ENCODE measurements at places on chromosomes 6 and 20.

DNA sequence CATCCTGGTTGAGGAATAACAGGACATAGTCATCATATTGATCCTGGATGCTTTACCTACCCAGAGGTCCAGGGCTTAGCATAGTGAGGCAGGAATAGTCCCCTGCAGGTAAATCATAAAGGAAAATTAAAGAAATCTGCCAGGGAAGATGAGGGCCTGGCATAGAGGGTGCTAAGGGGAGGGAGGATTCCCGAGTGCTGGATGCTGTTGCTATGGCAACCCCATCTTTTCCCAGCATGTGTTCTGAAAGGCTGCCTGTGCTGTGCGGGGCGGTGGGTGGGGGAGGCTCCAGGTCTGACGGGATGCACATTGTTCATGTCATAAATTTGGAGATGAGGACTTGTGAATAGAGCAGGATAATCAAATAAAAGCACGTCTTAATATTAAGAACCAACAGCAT lies 212.6 kb upstream of the PCSK2 start:
- no peak for DNase-seq

GRCh38 chr6:154783229-154783628 lies 50.0 kb downstream of the SCAF8 start:
- no peak for DNase-seq

DNA sequence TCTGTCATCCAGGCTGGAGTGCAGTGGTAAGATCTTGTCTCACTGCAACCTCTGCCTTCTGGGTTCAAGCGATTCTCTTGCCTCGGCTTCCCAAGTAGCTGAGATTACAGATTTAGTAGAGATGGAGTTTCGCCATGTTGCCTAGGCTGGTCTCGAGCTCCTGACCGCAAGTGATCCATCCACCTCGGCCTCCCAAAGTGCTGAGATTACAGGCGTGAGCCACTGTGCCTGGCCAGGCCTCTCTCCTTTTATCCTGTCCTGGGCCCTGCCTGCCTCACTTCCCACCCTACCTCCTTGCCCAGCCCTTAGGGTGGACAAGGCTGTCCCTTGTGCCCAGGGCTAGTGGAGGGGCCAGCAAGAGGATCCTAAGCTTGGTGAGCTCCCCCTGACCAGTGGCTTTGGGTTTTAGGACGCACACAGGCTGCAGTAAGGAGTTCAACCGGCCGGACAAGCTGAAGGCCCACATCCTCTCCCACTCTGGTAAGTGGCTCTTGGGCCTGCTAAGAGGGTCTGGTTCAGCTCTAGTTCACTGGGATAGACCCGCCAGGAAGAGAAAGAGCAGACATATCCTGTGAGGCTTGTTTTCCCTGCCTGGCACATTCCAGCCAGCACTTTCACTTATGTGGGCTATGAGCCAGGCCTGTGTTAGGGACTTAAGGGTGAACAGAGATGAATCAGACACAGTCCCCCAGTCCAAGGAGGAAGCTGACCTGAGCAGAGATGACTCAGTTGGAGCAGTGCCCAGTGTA lies 21.9 kb upstream of the CHMP4B start:
- DNase-seq: no peak

DNA sequence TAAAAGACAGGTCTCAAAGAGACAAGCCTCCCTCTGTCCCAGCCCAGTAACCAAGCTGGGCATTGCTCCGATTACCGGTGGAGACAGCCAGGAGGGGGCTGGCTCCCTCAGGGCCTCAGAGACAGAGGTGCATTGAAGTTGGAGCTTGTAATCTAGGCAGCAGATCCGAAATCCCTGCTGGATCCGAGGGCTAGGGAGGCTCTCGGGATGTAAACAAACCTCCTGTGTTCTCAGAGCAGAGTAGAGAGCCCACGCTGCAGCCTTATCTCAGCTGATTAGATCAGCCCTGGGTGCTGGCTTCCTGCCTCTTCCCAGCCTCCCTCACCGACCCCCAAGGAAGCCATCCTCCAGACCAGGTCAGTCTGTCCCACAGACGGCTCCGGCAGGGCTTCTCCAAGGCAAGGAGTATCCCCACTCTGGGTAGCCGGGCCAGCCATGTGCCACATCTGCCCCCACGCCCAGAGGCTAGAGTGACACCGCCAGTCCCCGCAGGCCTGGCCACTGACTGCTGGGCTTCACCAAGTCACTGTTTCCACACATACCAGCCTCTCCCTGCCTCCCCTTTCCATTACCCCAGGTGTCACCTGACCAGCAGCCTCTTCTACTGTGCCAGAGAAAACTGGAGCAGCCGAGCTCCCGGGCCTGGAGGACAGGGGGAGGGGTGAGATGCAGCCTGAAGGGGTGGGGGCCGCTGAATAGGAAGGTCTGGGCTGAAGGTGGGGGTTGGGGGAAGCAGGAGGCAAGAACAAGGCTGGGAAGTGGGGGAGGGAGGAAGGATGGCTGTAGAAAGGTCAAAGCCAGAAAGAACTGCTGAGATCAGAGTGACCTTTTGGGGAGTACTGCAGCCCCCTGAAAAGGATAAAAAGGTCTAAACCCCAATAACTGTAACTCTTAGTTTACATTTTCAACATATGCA lies 6.0 kb downstream of the SDC4 start:
- DNase-seq: no peak

GRCh38 chr6:10019851-10020250 lies 395.0 kb downstream of the TFAP2A start:
- DNase-seq: no peak

DNA sequence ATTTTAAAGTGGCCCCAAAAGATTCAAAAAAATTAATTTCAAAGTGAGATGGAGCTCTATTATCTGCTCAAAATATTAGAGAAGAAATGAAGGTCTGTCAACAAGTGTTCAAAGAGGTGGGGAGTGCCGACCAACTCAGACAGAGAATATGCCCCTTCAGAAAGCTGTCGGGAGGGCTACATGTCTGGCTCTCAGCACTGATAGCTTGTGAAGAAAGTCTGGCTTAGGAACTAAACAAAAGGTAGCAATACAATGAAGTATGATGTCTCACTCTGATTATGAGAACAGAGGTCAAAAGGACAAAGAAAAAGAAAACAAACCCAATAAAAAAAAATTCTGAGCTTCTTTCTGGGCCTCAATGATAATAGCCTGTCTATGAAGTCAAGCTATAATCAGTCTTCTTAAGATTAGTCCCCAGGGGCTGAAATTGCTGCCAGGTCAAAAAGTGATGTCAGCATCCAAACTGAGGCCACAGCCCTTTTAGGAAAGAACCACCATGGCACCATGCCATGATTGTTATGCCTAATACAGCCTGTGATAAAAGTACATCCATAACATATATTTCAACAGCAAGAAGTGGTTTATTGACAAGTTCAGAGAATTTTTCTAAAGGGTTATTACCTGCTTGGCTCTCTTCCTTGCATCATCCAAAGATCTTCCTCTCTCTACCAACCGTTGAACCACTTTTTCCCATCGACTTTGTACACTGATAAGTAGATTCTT lies 150.9 kb downstream of the DST start:
- no peak for DNase-seq

GRCh38 chr6:84763003-84763885 lies 1.2 kb downstream of the TBX18 start:
- no peak for DNase-seq

GRCh38 chr6:45472382-45472781 lies 94.6 kb upstream of the SUPT3H start:
- no peak for DNase-seq

DNA sequence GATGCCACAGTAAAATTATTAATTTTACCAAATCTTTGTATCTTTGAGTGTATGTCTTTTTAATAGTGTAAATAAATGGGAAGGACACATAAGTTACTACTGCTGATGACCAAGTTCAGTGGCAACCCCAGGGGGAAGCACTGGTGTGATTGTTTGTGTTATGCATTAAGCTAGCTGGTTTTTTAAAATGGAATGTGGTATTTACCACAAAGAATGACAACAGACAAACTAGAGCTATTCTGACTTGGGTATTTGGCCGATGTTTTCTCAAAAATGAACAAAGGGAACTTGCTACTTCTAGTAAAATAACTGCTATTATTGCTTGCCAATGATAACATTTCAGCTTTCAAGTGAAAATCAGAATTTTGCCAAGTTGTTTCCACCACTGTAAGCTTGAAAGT lies 2.9 kb downstream of the FNDC1 start:
- DNase-seq: no peak

- no peak for DNase-seq
Measured at GRCh38 chr6:10196090-10196489, 218.8 kb downstream of the TFAP2A start.
